Adipocyte (in vitro differentiated cells): ENCODE measurements at places on chromosomes 2 and 18.

DNA sequence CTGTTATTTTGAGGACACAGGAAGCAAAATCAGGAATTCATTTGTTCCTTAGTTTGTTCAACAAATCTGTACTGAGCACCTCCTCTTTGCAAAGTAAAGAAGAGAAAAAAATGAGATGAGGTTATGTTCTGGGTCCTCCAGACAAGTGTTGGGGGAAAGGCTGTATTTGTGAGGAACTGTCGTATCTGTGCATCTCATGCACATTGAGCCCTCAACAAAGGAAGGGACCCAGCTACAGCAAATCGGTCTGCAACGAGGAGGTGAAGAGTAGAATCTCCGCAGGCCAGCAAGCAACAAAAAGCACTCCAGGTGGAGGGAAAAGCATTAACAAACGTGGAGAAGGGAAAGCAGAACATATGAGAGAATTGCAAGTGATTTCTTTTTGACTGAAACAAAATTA is 143.0 kb upstream of the CYP1B1 start:
- no peak for DNase-seq

DNA sequence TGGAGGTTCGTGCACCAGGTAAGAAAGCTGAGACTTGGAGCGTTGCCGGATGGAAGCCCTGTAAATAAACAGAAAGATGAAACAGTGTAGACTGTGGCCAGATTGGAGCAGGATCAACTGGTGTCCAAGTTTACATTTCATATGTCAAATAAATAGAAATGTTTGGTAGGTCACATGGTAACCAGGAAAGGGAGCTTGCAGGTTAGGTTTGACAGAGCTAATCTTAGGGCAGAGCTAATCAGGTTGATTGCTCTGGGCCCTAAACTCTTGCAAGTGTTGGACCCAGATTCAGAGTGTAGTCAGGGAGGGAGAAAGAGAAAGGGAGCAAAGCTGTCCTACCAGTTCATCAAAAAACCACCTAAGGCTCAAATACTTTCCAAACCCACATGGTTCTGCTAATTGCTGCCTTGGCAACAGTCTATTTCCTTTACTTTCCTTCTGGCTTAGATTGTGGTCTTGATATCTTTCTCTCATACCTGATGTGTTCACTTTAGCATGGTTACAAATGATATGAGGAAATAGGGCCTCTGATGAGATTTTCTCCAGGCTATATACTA is 63.2 kb downstream of the G6PC2 start:
- DNase-seq, result no peak

DNA sequence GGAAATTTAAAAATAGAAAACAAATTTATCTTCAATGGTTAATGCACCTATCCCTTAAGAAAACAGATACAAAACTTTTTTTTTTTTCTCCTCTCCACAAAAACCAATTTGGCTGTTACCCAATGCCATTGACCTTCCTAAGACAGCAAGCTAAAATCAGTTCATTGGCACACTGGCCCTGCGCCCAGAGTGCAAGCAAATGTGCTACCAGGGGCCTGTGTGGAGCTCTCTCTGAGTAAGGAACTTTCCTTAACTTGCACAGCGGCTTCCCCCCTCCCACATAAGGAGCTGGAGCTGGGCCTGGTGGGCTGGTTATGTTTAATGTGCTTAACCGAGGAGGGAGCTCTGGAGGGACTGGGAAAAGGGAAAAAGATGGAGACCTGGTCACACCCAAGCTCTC is 17.6 kb upstream of the POU3F3 start:
- DNase-seq, result no peak

- peak; percentile 91 for DNase-seq
These were observed 9.0 kb downstream of the SERTAD2 start for GRCh38 chr2:64644458-64645382.

- DNase-seq, result no peak
These were observed 147.6 kb downstream of the SLC8A1 start for GRCh38 chr2:40304340-40304739.

GRCh38 chr2:112491946-112492345 is 10.0 kb downstream of the TTL start:
- no peak for DNase-seq

DNA sequence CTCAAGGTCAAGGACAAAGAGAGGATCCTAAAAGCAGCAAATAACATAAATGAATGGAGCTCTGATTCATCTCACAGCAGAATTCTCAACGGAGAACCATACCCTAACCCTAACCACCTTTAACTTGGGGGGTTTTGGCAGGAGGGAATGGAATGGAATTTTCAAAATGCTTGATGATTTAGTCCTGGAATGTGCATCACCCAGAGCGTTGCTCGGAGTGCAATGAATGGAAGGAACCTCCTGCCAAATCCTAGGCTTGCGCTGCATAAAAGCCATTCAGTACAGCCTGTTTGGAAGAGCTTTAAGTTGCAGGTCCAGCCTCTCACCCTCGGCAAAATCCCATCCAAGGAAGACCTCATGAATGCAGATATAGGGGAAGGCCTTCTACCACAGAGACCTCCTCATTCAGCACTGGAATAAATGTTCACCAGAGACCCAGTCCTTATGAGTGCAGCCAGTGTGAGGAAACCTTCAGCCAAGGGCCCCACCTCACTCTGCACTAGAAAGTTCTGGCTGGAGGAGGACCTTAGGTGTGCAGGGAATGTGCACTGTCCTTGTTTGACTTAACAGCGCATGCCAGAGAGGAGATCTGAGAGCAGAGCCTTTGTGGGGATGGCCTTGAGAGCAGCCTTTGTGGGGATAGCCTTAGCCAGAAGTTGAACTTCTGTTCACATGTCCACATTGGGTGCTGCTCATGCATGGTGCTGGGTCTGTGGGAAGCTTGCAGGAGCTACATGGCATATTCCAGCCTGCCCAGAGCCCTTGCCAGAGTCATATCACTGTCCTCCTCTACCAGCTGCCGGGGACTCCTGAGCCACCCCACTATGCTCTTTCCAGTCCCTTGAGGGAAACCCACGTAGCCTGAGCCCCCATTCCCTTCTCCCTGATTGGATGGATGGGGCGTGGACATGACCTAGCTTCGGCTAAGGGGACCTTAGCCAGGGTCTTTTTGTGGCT is 30.5 kb downstream of the ASB1 start:
- DNase-seq, result no peak

DNA sequence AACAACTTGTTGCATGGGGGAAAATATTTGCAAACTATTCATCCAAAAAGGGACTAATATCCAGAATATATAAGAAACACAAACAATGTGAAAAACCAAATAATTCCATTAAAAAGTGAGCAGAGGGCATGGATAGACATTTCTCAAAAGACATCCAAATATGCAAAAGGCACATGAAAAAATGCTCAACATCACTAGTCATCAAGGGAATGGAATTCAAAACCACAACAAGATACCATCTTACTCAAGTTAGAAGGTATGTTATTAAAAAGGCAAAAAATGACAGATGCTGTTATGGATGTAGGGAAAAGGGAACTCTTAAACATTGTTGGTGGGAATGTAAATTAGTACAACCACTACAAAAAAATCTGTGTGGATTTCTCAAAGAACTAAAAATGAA is 396.5 kb downstream of the CCDC85A start:
- DNase-seq, result peak; percentile 75

DNA sequence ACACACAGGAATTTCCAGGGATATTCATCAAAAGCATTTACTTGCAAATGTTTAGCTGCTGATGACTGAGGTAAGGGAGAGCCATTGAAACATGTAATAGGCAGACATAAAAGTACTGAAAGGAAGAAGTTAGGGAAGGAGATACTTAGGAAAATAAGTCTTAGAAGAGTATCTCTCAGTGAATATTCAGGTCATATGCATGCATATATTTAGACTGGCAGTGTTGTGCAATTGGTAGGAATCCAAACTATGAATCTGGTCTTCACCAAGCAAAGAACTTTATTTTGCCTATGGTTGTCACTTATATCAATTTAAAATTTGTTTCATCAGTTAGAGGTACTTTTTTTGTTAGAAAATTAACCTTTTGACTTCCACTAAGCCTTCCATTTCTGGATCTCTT is 1490.7 kb downstream of the SUCLG1 start:
- DNase-seq, result peak; percentile 61

DNA sequence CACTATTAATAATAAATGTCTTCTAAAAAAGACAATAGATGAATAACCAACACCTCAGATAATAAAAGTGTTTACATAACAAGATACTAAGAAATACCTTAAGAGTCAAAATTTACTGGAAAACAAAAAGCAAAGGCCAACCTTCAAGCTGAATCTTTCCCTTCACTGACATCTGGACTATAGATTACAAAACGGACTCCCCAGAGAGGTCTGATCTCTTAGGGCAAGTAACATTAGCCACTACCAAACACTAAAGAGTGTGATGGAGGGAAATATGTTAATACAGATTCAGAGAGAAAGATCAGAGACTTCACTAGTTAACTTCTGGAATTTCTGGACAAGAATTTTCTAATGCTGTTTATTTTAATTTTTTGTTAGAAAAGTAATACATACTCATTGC is 13.9 kb downstream of the CLASP1 start:
- DNase-seq, result peak; percentile 47

DNA sequence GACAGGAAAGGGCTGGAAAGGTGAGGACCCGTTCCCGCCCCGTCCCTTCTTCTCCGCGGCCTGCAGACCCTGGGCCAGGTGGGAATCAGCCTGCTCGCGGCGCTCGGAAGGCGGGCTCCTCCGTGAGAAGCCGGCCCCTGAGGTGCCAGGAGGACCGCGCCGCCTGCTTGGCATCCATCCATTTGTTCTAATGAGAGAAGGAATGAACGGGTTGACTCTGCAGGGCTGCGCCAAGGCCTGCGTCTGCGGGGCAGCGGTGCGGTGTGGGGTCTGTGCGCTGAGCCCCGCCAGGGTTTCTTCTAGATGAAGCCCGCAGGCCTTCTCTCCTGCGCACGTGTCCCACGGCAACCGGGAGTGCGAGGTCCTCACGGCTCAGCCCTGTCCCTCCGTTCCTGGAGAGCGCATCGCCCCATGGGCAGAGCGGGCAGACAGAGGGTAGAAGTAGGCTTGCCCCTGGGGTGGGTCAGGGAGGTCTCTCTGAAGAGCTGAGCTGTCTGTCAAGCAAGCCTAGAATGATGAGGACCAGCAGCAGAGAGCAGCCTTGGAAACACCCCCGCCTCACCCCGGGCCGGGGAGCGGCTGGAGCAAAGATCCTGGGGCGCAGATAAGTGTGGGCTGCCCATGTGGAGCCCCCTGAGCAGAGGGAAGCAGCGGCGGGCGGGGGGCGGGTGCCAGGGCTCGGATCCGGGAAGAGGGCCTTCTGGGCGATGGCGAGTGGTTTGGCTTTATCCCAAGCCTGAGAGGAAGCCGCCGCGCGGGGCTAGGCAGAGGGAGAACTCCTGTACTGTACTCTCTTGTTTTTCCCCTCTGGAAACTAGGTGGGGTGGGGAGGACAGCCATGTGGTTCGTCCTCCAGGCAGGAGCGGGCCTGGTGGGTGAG is 27.9 kb upstream of the HS6ST1 start:
- no peak for DNase-seq

- no peak for DNase-seq
These were observed 17.7 kb upstream of the ATG16L1 start for GRCh38 chr2:233233618-233234230.

GRCh38 chr18:78496079-78496478 is 483.5 kb upstream of the SALL3 start:
- no peak for DNase-seq

DNA sequence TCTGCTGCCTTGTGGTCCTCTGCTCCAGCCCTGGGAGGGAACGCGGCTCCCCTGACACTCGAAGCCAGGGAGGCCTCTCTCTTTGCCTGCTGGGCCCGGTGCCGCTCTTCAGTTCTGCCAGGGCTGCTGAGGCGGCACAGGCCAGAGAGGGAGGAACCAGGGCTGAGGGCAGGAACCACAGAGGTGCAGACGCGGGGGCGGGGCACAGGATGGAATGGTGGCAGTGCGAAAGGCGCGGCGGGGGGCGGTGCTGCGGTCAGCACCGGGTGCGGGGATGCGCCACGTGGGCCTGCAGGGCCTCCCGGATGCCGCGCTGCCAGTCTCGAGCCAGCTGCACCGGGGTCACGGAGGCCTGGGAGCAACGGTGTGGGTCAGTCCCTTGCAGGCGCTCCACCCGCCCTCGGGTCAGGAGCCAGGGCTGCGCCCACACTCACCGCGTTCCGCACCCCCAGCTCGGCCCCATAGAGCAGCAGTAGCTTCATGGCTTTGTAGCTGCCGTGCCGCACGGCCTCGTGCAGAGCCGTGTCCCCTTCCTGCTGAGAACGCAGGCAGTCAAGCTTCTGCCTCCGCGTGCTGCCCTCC is 4.4 kb downstream of the ANKRD23 start:
- no peak for DNase-seq

GRCh38 chr2:63735263-63735662 is 106.4 kb upstream of the UGP2 start:
- peak; percentile 38 for DNase-seq

GRCh38 chr2:133977405-133977804 is 276.5 kb upstream of the MGAT5 start:
- peak; percentile 54 for DNase-seq

GRCh38 chr2:229057976-229058553 is 213.0 kb downstream of the PID1 start:
- DNase-seq, result no peak

DNA sequence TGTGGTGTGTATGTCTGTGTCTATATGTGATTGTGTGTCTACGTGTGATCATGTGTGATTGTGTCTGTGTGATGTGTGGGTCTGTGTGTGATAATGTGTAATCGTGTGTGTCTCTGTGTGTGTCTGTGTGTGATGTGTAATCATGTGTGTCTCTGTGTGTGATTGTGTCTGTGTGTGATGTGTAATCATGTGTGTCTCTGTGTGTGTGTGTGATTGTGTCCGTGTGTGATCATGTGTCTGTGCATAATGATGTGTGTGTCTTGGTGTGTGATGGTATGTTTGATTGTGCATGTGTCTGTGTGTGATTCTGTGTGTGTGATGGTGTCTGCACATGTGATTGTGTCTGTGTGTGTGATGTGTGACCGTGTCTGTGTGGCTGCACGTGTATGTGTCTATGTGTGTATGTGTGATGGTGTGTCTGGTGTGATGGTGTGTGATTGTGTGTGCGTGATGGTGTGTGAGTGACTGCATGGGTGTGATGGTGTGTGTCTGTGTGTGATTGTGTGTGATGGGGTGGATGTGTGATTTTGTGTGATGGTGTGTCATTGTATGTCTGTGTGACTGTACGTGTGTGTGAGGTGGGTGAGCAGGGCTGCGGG is 78.9 kb downstream of the RTP5 start:
- no peak for DNase-seq

GRCh38 chr2:106147665-106148064 is 46.4 kb downstream of the UXS1 start:
- no peak for DNase-seq

DNA sequence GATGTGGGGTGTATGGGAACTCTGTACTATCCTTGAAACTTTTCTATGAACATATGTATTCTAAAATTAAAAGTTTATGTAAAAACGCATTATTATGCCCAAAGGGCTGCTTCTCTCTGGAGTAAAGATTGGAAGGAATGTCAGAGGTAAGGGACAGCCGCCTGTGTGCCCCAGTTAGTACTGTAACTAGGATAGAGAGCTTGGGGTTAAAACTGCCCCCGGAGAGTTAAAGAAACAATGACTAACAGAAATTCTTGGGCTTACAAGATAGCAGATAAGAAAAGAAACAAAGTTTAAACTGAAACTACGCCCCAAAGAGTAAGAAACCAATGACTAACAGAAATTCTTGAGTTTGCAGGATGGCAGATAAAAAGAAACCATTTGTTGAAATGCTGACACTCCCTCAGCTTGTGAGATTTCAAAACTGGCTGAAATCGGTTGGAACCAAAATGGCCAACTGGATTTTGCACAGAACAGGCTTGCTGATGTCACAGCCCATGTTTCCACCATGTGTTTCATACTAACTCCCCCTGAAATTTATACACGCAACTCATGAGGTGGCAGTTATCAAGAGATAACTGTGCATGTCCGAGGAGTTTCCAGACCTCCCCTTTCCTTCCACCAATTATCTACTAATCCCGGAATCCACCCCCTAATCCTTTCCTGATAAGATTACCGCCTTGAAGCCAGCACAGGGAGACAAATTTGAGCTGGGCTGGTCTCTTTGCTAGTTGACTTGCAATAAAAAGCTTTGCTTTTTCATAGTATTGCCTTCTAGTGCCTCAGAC is 8.7 kb upstream of the TXNDC2 start:
- DNase-seq, result peak; percentile 93
